ENCODE measurements at places on chromosomes 3 and 15.

DNA sequence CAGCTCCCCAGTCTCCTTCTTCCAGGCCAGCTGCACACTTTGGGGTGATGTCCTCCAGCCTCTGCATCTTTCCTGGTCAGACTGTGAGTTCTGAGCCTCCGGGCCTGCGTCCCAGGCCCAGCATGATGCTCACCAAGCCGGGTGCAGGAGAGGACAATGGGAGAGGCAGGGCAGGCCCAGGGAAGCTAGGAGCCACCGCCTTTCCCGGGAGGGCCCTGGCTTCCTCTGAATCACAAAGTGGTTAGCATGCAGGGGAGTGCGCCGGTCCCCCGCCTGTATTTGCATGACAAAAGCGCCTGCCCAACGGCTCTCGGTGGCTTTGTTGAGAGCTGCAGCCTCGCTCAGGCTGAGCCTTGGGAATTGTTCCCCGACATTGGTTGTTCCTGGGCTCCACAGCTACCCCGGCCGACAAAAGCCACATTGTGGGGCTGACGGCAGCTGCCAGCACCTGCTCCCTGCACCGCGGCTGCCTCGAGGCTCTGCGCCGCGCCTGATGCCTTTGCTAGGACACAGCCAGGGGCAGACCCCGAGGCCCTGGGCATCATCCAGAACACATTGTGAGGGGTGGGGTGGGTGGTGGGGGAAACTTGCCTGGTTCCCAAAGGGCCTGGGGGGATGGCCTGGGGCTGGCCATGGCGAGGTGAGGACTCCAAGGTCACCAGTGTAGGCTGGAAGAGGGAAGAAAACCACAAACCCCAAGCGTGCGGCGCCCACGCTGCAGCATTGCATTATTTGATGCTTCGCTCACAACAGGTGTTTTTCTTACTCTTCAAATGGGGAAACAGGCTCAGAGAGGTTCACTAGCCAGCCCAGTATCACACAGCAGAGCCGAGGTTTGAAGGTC is 20.0 kb upstream of the KLF13 start:
- peak; percentile 60 for DNase-seq

- no peak for DNase-seq
Measured at GRCh38 chr15:100920516-100921135, 1.5 kb downstream of the LRRK1 start.

DNA sequence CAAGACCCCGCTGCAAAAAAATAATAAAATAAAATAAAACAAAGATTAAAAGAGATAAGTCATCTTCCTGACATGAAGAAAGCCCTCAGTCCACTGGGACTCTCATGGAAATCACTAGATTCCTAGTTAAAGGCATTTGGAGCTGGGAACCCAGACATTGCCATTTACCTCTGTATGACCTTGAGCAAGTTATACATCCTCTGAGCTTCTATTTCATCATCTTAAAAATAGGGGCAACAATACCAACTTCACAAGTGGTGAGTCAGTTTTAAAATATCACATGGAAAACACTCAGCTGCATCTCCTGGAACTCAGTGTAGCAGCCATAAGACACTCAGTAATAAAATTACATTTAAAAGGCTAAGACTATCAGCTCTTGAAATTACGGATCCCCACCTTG is 334.8 kb downstream of the ERC2 start:
- no peak for DNase-seq

GRCh38 chr15:43347114-43347513 is 16.7 kb upstream of the LCMT2 start:
- no peak for DNase-seq

- peak; percentile 18 for DNase-seq
Measured at GRCh38 chr15:50182219-50183013, 420 bp downstream of the SLC27A2 start.

DNA sequence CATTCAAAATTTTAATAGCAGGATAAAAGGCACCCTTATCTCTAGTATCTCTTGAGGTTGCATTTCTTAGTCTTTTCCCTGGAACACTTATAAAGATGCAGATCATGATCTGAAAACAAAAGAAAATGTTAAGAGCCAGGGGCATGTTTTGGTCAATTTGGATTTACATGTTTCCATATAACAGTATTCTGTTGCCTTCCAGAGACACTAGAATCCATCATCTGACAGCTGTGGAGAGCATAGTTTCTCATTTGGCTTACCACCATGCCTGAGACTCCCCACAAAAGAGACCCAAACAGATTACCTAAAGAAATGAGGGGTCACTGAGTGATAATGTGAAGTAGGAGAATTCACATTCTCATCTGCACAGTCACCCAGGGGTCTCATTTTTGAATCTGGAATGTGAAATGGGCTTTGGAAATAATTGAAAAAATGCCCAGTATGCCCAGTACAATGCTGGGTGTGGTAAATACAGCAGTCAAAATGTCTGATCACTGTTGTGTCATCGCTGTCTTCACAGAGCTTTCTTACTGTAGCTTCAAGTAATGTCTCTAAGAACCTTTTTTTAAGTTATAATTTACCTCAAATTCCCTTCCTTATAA is 79.9 kb upstream of the ZBTB20 start:
- DNase-seq: no peak

GRCh38 chr3:99825004-99825640 is 7.5 kb downstream of the CMSS1 start:
- no peak for DNase-seq

- DNase-seq: no peak
Measured at GRCh38 chr3:72143966-72144717, 359.2 kb upstream of the PROK2 start.

- DNase-seq: peak; percentile 81
Measured at GRCh38 chr3:127628788-127629466, at the start of gene PODXL2. TSS of gene PODXL2 (plus strand) at chr3:127629185. CDS start at chr3:127629220, 35 bp downstream.

DNA sequence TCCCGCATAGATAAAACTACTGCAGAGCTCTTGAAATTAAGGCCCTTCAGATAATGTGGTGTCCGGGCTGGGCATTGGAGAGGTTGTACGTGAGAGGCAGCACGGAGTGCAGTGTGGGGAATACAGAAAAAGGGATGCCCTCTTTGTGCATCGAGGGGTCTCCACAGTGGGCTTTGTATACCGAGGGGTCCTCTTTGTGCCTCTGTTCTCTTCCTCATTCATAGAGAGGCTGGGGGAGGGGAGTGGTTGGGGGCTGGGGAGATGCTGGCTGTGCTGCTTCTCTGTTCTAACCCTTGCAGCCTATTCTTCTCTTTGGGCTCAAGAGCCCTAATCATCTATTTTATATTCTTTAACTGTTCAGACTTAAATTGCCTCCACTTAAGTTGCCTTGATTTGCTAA is 74.3 kb upstream of the NDN start:
- no peak for DNase-seq

GRCh38 chr3:190585805-190586630 is 72.1 kb downstream of the IL1RAP start:
- no peak for DNase-seq

GRCh38 chr3:170622369-170623159 is 36.7 kb upstream of the SLC7A14 start:
- peak; percentile 51 for DNase-seq

GRCh38 chr3:150391161-150391560 is 16.9 kb upstream of the TSC22D2 start:
- no peak for DNase-seq

- peak; percentile 12 for DNase-seq
Measured at GRCh38 chr3:62261736-62262135, 111.6 kb downstream of the FEZF2 start.

DNA sequence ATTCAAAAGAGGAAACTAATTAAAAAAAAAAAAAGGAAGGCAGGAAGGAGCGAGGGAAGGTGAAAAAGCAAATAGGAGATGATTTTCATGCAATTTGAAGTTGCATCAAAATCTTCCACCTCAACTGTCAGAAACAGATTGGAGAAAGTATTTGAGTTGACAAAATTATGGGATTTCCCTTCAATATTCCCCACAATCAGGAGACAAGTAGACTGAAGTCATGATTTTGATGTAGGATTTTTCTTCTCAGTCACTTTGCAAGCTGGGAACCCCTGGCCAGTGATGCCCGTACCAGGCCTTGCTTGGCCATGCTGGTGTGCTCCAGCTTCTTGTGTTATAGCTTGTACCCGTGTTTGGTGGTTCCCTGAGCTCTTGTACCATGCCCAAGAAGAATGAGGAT is 854.5 kb upstream of the CFAP20DC start:
- no peak for DNase-seq

DNA sequence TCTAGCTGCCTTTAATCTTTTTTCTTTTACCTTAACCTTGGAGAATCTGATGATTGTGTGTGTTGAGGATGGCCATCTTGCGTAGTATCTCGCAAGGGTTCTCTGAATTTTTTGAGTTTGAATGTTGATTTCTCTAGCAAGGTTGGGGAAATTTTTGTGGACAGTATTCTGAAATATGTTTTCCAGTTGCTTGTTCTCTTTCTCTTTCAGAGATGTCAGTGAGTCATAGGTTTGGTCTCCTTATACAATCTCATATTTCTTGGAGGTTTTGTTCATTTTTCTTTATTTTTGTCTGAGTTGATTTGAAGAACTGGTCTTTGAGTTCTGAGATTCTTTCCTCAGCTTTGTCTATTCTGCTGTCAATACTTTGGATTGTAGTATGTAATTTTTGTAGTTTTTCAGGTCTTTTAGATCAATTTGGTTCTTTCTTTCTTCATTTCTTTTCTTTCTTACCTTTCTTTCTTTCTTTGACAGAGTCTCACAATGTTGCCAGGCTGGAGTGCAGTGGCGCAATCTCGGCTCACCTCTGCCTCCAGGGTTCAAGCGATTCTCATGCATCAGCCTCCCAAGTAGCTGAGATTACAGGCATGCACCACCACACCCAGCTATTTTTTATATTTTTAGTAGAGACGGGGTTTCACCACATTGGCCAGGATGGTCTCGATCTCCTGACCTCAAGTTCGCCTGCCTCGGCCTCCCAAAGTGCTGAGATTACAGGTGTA is 366.4 kb upstream of the RASGRP1 start:
- no peak for DNase-seq

DNA sequence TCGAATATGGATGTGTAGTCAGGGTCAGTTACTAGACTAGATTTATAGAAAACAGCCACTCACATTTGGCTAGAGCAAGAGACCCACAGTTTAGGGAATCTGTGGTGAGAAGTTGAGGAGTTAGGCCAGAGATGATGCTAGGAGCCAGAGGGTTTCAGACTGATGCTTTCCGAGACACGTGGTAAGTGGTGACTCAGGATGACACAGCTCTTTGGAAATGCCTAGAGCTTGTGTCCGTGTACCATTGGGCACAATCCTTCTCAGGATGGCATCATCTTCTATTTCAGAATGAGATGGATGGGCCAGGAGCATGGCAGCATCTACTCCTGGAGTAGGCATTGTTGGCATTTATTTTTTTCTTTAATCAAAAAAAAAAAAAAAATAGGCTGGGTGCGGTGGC is 28.5 kb downstream of the PTPRG start:
- no peak for DNase-seq

DNA sequence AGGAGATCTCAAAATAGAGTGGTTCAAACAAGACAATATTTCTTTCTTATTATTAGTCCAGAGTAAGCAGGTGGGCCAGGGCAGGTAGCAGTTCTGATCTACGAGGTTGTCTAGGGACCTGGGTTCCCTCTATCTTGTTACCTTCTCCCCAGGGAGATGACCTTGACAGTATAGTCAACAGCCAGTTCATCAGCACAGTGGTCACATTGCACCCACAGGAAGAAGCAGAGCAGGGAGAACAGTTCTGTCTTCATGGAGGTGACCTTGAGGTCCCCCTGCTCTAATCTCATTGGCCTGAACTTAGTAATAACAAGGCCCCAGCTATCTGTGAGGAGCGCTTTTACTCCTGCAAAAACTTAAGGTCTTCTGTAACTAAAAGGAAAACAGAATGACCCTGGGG is 21.7 kb downstream of the SLC49A4 start:
- DNase-seq: no peak

GRCh38 chr3:142595581-142595950 is 627 bp upstream of the PLS1 start:
- peak; percentile 3 for DNase-seq

- DNase-seq: no peak
Measured at GRCh38 chr3:144358191-144358590, 386.6 kb downstream of the DIPK2A start.
